T-helper 2 cell treated with Interferon-gamma antibody and Interleukin-4, amounts not matched to agents 100 ng/mL and 5 ng/mL, for 36 hours (primary cell): ENCODE measurements at places on chromosomes 2 and 18. TPM values are rescaled to one million over a fixed set of nuclear protein-coding genes. Genes with fewer than 3 reads are reported as not detected.

The GTF2A1L gene
- not detected in 2 replicates for total RNA-seq

The KYNU gene
- not detected in 2 replicates for total RNA-seq

The SLC9A4 gene
- total RNA-seq = 0.11 and 0.18 TPM in 2 replicates

The UGT1A5 gene
- total RNA-seq = not detected in 2 replicates

The SOX11 gene
- not detected in 2 replicates for total RNA-seq

The SLC14A1 gene
- 2.4 and 2.8 TPM in 2 replicates for total RNA-seq

The RNU2-63P gene
- total RNA-seq = 22.6 and 24.3 TPM in 2 replicates

The SCYGR7 gene
- not detected in 2 replicates for total RNA-seq

The CNDP1 gene
- 0.25 TPM in 1 of 2 replicates, not detected in the other for total RNA-seq

The SLC30A3 gene
- 0.14 and 0.48 TPM in 2 replicates for total RNA-seq

The STEAP3 gene
- 0.09 and 0.27 TPM in 2 replicates for total RNA-seq

The MALL gene
- total RNA-seq = not detected in 2 replicates

The CSRNP3 gene
- total RNA-seq = not detected in 2 replicates

The SFTPB gene
- not detected in 2 replicates for total RNA-seq

The AQP12B gene
- total RNA-seq = not detected in 2 replicates

The MPP4 gene
- not detected in 2 replicates for total RNA-seq

The PRSS56 gene
- not detected in 2 replicates for total RNA-seq

The PAX8 gene
- 0.32 and 0.45 TPM in 2 replicates for total RNA-seq

The SERPINB13 gene
- not detected in 2 replicates for total RNA-seq

The POTEF gene
- total RNA-seq = not detected in 2 replicates

The RFTN2 gene
- total RNA-seq = not detected in 2 replicates

The PLCD4 gene
- 0.30 and 0.48 TPM in 2 replicates for total RNA-seq

The FTCDNL1 gene
- total RNA-seq = 1.1 and 1.2 TPM in 2 replicates

The BOLL gene
- total RNA-seq = not detected in 2 replicates

The CHRND gene
- not detected in 2 replicates for total RNA-seq

The SERPINB7 gene
- total RNA-seq = not detected in 2 replicates

The LRATD1 gene
- total RNA-seq = not detected in 2 replicates

The ARHGAP15 gene
- total RNA-seq = 191 TPM in 2 replicates
